Stimulated activated CD4-positive, alpha-beta T cell treated with anti-CD3 and anti-CD28 coated beads, Interleukin-12 subunit alpha, Interleukin-12 subunit beta, amount 100 ng/mL, for 24 hours (primary cell): ENCODE measurements at places on chromosomes 6 and 20.

DNA sequence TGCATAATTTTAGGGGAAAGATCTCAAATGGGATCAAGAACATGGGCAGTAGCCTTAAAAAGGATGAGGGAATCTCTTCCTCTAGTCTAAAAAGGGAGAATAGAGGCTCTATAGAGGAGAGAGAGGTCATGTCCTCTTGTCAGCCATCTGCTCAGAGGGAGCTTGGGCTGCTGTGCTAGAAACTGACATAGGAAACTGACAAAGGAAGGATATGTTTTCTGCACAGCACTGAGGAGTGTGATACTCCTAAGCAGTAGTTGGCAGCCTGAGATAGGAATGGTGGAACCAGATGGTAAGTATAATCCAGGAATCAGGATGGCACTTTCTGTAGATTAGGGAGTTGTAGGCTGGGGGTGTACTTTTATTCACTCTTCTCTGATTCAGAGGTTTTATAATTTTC lies 59.2 kb downstream of the PTPRA start:
- no peak for DNase-seq

GRCh38 chr6:6591778-6592465 lies 3.4 kb downstream of the LY86 start:
- no peak for DNase-seq

DNA sequence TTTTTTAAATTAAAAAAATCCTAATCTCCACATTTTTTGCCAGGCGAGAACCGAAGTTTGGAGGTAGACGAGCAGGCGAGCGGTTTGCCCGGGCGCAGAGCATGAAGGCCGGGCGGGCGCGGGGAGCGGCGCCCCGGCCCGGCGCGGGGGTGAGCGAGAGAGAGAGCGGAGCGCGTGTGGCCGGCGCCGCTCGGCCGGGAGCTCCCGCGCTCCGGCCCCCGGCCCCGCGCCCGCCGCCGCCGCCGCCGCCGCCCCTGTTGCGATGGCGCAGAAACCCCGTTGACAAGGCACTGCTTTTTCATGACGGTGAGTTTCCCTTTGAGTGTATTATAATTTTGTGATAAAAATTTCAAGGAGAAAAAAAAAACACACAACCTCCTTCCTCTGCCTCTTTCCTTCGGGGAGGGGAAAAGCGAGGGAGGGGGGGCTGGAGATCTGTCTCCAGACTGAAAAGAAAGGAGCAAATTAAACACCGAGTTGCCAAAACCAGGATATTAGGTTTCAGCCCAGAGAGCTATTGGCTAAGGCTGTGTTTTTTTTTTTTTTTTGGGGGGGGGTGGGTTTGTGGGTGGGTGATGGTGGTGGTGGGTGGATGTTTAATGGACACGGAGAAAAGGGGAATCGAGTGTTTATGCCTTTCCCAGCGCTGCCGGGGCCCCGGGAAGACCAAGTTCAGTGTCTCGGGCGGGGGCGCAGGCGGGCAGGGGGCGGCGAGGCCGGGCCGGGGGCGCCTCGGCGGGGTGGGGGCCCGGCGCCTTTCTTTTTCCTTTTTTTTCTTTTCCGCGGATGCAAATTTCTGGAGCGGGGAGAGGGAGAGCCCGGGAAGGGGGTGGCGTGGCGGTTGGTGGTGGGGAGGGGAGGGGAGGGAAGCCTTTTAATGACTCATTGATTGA lies at the start of gene BICRAL:
BICRAL (plus strand) TSS at position 257 of the 893 bp plus-strand sequence. CDS start 39,971 bp downstream, outside the sequence.
- peak; percentile 74 for DNase-seq

DNA sequence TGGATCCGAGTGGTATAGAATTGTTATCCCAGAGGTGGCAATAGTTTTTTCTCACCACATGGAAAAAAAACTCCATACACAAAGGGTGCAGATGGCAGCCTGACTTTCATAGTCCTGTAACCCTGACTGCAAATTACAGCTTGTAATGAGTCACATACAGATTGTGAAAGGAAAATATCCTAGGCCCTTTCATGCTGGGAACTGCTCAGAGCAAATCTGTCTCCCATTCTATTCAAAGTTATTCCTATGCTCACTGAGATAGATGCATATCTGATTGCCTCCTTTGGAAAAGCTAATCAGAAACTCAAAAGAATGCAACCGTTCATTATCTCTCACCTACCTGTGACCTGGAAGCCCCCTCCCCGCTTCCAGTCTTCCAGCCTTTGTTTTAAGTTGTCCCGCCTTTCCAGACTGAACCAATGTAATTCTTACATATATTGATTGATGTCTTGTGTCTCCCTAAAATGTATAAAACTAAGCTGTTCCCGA lies 108.7 kb upstream of the MAP3K4 start:
- DNase-seq, result no peak
